NCI-H1694 (cell line): ENCODE measurements at places on chromosomes 3 and 15.

- DNase-seq = no peak
Observed at GRCh38 chr15:62325597-62325996, 160.5 kb upstream of the C2CD4B start.

DNA sequence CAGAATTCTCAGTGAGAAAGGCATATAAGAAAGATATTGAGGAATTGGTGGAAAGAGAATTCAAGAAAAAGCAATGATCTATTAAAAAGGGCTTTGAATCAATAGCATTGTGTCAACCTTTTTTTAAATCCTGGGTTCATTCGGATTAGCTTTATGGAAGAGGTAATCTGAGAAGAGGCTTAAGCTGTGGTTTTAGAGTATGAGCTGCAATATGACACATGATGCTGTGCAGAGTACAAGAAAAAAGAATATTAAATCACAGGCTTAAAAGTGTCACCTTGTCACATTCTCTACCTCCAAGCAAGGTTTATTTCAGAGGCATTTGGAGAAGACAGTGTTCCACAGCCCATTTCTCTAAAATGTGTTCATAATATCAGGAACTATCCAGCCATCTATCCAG lies 128.9 kb downstream of the RTP4 start:
- DNase-seq = no peak

GRCh38 chr3:81666502-81667121 lies 94.8 kb downstream of the GBE1 start:
- no peak for DNase-seq

- DNase-seq = no peak
Observed at GRCh38 chr3:78035131-78035641, 995.3 kb downstream of the ROBO2 start.

DNA sequence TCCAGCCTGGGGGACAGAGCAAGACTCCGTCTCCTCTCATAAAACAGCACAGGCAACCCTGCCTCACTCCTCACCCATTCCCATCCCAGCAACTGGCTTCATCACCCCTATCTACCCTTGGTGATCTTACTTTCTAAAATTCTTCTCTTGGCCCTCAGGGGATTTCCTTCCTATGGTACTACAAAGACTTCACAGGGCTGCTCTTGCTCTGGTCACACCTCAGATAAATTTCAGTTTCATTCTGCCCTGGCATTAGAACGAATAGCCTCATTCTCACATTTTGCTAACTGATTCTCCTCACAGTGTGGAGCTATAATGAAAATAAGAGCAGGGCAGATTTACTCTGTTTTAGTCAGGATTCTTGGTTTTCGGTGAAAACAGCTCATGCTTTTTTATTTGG lies 22.1 kb upstream of the CRBN start:
- DNase-seq = no peak

GRCh38 chr3:43180027-43180426 lies 74.1 kb upstream of the POMGNT2 start:
- DNase-seq = no peak

DNA sequence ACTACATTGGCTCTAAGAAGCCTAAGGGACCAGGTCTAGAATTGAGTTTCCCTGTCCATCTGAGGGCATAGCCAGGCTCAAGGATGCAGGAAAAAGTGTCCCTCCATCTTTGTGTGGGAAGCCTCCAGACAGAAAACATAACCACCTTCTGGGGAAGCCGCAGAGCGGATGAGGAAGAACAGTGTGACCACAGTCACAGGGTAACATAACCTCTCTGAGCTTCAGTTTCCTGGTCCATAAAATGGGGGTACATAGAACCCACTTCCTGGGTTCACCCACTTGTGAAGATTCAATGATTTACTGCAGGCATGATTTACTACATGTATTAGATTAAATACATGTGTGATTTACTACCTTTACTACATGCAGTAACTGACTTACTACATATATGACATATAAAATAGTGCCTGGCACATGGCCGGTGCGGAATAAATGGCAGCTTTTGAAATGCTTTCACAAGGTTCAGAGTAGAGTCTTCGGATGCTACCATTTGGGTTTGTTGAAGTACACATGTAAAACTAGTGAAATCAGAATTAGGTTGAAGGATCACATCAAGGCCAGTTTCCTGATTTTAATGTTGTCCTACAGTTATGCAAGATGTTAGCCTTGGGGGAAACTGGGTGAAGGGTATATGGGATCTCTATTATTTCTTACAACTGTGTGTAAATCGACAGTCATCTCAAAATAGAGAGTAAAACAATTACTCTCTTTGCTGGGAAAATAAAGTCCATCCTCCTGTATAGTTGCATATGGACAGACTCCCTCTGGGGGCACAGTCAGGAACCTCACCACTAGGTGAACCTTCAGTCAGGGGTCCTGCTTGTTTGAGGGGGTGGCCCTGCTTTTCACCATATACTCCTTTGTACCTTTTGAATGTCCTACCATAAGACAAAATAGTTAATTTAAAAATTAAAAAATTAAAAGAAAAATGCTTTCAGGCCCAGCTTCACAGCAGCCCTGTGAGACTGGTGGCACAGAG lies 86.0 kb downstream of the SEMA5B start:
- no peak for DNase-seq

- DNase-seq = peak; percentile 6
Observed at GRCh38 chr3:97350971-97351370, 413.6 kb upstream of the ARL6 start.

DNA sequence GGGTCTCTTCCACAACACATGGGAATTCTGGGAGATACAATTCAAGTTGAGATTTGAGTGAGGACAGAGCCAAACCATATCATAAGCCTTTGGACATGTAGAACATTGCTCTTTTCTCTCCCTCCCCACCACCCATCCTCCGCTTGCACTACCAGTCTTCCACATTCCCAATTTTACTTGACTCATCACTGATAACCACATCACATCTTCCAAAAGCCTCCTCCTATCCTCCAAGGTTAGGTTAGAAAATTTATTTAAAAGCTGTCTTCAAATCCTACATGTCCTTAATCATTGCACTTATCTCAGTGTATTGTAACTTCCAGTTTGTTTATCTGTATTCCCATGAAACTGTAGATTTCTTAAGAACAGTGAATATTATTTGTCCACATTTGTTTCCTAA lies 10.4 kb downstream of the ZBED2 start:
- DNase-seq = no peak

GRCh38 chr15:70907784-70908471 lies 15.3 kb downstream of the LRRC49 start:
- DNase-seq = no peak

DNA sequence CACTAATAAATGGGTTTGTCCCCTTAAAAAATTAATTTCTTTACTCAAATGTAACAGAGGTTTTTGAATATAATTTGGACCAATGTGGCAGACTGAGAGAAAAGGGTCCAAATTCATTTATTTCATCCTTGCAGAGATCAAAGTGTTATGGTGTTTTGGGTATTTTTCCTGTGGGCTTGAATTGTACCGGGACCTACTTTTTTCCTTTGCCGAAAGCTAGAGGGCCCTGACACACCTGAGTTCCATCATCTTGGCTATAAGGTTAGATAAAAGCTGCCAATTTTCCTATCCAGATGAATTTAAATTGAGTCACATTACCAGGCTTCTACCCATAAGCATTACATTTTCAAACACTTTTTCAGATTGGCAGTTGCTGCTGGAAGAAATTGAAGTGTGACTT lies 908 bp downstream of the CCNB2 start:
- no peak for DNase-seq

- no peak for DNase-seq
Observed at GRCh38 chr15:60674704-60675395, 195.9 kb upstream of the ICE2 start.

DNA sequence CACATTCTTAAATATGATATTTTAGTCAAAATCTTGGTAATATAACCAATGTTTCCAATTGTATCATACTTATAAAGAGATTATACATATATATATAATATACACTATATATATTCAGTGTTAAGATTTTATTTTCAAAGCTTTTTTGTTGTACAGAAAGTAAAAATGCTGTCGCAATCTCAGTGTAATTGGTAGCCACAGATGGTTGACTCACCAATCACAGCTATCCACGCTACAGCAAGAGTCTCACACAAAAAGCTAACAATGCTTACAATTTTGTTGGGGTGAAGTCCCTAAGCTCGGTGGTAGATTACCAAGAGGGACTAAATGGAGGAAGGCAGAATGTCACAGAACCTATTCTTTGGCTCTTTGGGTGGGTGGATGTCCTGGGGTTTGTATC lies 16.9 kb upstream of the CFAP161 start:
- DNase-seq = no peak

GRCh38 chr3:108838436-108838835 lies 15.8 kb downstream of the TRAT1 start:
- no peak for DNase-seq

DNA sequence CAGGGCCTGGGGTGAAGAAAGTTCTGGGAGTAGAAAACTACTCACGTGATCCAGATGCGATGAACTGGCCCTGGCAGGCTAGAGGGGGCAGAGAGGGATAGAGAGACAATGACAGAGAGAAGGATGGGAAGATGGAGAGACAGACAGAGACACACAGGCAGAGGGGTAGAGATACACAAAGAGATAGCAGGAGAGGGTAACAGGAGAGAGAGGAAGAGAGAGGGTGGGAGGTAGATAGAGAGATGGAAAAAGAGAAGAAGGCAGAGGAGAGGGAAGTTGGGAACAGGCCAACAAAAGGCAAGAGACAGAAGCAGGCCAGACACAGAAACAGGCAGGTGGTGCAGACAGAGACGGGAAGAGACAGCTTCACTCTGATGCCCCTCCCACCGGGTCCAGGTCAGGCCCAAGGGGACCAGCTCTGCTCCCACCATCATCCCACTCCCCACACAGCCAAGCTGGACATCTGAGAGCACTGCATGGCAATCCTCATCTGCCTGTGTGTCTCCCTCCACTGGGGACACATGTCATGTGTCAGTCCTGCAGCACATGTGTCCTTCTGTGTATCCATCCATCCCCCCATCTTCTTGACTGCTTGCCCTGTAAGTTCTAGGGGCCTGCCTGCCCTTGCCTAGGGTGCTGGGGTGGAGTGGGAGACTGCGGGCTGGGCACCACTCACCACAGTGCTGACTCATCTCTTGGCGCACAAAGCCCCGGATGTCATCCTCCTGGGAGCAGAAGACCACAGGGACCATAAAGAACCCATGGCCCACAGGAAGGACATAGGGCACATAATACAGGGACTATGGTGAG lies 2.2 kb upstream of the UCN2 start:
- no peak for DNase-seq

- no peak for DNase-seq
Observed at GRCh38 chr15:30859091-30859874, 44.4 kb upstream of the FAN1 start.

- no peak for DNase-seq
Observed at GRCh38 chr3:101478980-101479379, 34.0 kb downstream of the SENP7 start.

GRCh38 chr15:85306946-85307686 lies 73.3 kb upstream of the AKAP13 start:
- DNase-seq = no peak

- DNase-seq = no peak
Observed at GRCh38 chr3:39358333-39358732, 24.8 kb upstream of the SLC25A38 start.

- no peak for DNase-seq
Observed at GRCh38 chr3:72171946-72172345, 387.0 kb upstream of the PROK2 start.

DNA sequence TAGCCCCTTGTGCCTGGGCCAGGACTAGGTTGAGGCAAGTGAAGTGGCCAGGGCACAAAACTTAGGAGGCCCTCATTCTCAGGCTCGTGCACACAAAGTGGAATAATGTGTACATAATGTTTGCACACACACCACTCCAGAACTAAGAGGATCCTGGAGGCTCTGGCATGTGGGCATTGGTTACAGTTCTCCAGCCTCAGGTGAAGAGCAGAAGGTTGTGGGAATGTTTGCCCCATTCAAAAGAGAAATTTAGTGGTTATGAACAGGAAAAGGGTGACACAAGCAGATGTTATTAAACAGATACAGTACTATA lies 31.3 kb downstream of the ASB7 start:
- no peak for DNase-seq

GRCh38 chr15:90564051-90564450 lies 34.3 kb downstream of the CRTC3 start:
- DNase-seq = no peak

- no peak for DNase-seq
Observed at GRCh38 chr15:72992841-72993252, 59.4 kb upstream of the NEO1 start.

DNA sequence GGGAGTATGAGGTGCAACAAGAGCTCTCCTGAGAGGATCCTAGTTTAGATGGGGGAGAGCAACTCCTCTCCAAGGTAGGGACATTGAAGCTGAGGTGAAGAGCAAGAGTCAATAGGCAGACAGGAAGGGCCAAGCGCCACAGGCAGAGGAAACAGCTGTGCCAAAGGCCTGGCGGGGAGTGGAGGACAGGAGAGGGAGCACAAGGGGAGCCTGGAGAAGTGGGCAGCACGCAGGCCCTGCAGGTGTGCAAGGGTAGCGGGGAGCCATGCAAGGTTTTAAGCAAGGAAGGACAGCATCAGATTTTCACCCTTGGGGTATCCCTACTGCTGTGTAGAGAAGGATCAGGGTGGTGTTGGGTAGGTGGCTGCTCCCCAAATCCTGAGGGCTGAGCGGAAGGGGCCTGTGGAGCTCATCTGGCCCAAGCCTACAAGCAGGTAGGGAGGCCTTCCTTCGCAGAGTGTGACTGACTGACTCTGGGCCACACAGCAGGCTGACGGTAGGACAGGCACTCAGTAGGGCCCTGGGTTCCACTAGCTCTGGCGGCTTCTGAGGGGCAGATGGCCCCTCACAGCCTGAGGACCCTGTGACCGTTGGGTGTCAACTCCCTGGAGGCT lies 13.3 kb downstream of the CHST13 start:
- DNase-seq = no peak

- no peak for DNase-seq
Observed at GRCh38 chr3:55320928-55321327, 166.2 kb downstream of the WNT5A start.

GRCh38 chr3:179292450-179292849 lies 30.4 kb upstream of the ZNF639 start:
- DNase-seq = no peak

- no peak for DNase-seq
Observed at GRCh38 chr3:129353589-129353941, 74.9 kb downstream of the EFCAB12 start.

GRCh38 chr15:71114066-71114680 lies 1.1 kb upstream of the THSD4 start:
- DNase-seq = no peak

GRCh38 chr3:69869643-69870042 lies 129.9 kb upstream of the SAMMSON start:
- no peak for DNase-seq

- no peak for DNase-seq
Observed at GRCh38 chr3:22632536-22632935, 570.6 kb upstream of the UBE2E2 start.
